ENCODE measurements at places on chromosomes 1 and 21. TPM values are rescaled to one million over a fixed set of nuclear protein-coding genes. Genes with fewer than 3 reads are reported as not detected.

DNA sequence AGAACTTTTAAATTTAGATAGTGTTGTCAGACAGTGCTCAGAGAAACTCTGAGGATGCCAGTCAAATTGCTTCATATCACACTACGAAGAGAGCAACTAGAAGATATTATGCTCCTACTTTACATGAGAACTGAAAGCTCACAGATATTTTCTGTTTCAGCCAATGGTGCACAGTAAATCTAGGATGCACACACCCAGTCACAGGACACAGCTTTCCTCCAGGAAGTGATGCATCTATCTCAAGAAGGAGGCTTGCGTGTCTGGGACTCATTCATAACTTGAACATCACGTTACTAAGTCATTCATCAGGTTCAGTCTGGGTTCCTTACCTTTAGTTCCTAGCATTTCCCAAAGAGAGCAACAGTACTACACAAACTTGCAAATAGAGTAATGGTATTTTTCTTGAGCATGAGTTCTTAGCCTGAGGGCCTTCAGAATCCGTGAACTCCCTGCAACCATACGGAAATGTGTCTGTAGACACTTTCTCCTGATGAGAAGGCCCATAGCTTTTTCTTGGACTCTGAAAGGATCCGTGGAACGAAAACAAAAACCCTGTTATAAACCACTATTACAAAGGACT is 12.2 kb downstream of the ZNF697 start:
- no peaks in the 10 kb centered on the region for H3K36me3 ChIP-seq
- no peak overlapping the region for H3K27ac ChIP-seq
- no peak overlapping the region for H3K4me3 ChIP-seq
- no peaks in the 10 kb centered on the region for H3K27me3 ChIP-seq
- H3K4me1 ChIP-seq: peaks cover 8% of the 10 kb centered on the region
- DNase-seq: no peak

DNA sequence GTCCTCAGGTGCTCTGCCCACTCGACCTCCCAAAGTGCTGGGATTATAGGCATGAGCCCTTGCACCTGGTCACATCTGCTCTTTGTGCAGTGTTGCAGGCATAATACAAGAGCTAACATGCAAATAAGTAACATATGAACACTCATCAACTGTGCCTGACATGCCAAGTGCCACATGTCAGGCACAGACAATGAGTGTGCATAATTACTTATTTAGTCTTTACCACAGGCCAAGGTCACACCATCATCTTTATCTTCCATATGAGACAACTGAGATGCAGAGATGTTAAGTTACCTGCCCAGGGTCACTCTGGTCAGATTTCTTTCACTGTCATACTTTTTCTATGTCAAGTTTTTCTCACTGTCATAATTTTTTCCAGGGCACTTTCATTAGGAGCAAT is 126.1 kb downstream of the PPIAL4G start:
- H3K4me1 ChIP-seq: no peaks in the 10 kb centered on the region
- no peaks in the 10 kb centered on the region for H3K36me3 ChIP-seq
- no peak overlapping the region for H3K27ac ChIP-seq
- H3K4me3 ChIP-seq: no peak overlapping the region
- DNase-seq: no peak

- DNase-seq: peak; percentile 21
- H3K36me3 ChIP-seq: peaks cover 7% of the 10 kb centered on the region
- H3K4me1 ChIP-seq: peaks cover 38% of the 10 kb centered on the region
- peak overlapping the region; percentile 94 for H3K4me3 ChIP-seq
Observed at GRCh38 chr1:110339407-110340206, 430 bp downstream of the RBM15 start.

DNA sequence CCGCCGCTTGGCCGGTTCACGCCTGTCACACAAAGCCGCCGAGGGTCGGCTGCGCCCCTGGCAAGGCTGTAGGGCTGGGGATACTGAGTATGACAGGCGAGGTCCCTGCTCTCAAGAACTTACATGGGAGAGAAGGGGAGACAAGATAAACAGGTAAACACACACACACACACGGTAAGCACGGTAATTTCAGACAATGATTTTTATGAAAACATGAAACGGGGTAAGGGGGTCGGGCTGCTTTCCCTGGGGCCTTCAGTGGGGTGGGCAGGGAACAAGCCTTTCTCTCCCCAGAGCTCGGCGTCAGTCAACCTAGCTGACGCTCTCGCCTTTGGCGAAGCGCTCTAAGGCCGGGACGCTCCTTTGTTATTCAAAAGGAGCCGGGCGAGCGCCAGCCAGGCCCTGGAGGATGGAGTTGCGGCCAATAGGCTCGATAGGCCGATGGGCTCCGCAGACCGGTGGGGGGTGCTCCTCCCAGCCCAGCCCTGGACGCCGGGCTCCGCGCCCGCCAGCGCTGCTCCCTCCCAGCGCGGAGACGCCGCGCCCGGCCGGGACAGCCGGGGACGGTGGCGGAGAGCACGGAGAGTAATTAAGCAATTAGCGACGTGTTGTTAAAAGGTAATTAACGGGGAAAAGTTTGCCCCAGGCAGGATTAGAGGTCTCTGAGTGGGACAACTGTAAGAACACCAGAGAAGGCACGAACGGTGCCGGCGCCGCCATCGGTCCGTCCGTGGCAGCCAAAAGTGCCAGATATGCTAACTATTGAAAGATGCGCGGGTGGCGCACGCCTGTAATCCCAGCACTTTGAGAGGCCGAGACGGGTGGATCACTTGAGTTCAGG is 950 bp upstream of the INKA2 start:
- H3K27ac ChIP-seq: peak overlapping the region; percentile 95
- H3K4me1 ChIP-seq: peaks cover 6% of the 10 kb centered on the region
- peak overlapping the region; percentile 78 for H3K4me3 ChIP-seq
- DNase-seq: no peak
- no peaks in the 10 kb centered on the region for H3K27me3 ChIP-seq

- no peaks in the 10 kb centered on the region for H3K4me1 ChIP-seq
- H3K27ac ChIP-seq: no peak overlapping the region
- no peak overlapping the region for H3K4me3 ChIP-seq
Observed at GRCh38 chr1:119587341-119587740, 60.7 kb downstream of the ZNF697 start.

Gene TENT5C
- 6.9 TPM for total RNA-seq

Gene MTR
- total RNA-seq: 31.3 TPM

Gene LCE1D
- not detected for total RNA-seq

Gene SLC6A17
- total RNA-seq: 0.14 TPM

Gene HSD11B1
- total RNA-seq: 15.7 TPM

Gene CR1L
- not detected for total RNA-seq

Gene UBE4B
- total RNA-seq: 89.2 TPM

All from thoracic aorta (tissue), 2 donors.